ENCODE measurements at places on chromosomes 4 and X.

DNA sequence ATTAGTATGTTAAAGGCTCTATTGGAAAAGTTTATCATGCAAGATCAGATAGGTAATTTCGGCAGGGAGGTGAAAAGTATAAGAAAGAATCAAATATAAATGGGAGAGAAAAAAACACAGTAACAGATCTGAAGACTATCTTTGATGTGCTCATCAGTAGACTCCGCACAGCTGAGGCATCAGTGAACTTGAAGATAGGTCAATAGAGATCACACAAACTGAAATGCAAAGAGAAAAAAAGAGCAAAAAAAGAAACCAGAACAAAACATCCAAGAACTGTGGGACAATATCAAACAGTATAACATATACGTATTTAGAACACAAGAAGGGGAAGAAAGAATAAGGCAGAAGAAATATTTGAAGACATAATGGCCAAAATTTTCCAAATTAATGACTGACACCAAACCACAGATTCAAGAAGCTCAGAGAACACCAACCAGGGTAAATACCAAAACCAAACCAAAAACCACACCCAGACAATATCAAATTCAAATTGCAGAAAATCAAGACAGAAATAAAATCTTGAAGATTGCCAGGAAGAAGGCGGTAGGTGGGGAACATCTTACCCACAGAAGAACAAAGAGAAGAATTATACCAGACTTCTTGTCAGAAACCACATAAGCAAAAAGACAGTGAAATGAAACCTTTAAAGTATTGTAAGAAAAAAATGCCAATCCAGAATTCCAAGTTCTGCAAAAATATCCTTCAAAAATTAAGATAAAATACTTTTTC, 29.1 kb downstream of the PFKFB1 start:
- H3K27ac ChIP-seq = no peak overlapping the region
- DNase-seq = no peak
- H3K4me3 ChIP-seq = peak overlapping the region; percentile 6
- H3K36me3 ChIP-seq = no peaks in the 10 kb centered on the region
- peaks cover 20% of the 10 kb centered on the region for H3K4me1 ChIP-seq

GRCh38 chrX:16807548-16807947, 21.3 kb downstream of the TXLNG start:
- H3K27ac ChIP-seq = no peak overlapping the region
- H3K4me1 ChIP-seq = peaks cover 17% of the 10 kb centered on the region
- H3K27me3 ChIP-seq = no peaks in the 10 kb centered on the region
- DNase-seq = no peak
- no peak overlapping the region for H3K4me3 ChIP-seq
- peaks cover 5% of the 10 kb centered on the region for H3K36me3 ChIP-seq

GRCh38 chr4:139300431-139301112, 733 bp upstream of the NAA15 start:
- H3K27me3 ChIP-seq = no peaks in the 10 kb centered on the region
- peaks cover 46% of the 10 kb centered on the region for H3K4me1 ChIP-seq
- peak overlapping the region; percentile 97 for H3K4me3 ChIP-seq
- peak overlapping the region; percentile 99 for H3K27ac ChIP-seq
- DNase-seq = no peak
- H3K36me3 ChIP-seq = peaks cover 35% of the 10 kb centered on the region

- H3K4me1 ChIP-seq = no peaks in the 10 kb centered on the region
- H3K27me3 ChIP-seq = peaks cover 3% of the 10 kb centered on the region
- H3K36me3 ChIP-seq = no peaks in the 10 kb centered on the region
- no peak overlapping the region for H3K4me3 ChIP-seq
Observed at GRCh38 chrX:69253821-69254220, 88.6 kb upstream of the PJA1 start.

GRCh38 chr4:87939978-87940690, 35.4 kb upstream of the SPP1 start:
- no peaks in the 10 kb centered on the region for H3K36me3 ChIP-seq
- no peak overlapping the region for H3K27ac ChIP-seq
- H3K4me3 ChIP-seq = no peak overlapping the region
- DNase-seq = no peak
- H3K27me3 ChIP-seq = no peaks in the 10 kb centered on the region

DNA sequence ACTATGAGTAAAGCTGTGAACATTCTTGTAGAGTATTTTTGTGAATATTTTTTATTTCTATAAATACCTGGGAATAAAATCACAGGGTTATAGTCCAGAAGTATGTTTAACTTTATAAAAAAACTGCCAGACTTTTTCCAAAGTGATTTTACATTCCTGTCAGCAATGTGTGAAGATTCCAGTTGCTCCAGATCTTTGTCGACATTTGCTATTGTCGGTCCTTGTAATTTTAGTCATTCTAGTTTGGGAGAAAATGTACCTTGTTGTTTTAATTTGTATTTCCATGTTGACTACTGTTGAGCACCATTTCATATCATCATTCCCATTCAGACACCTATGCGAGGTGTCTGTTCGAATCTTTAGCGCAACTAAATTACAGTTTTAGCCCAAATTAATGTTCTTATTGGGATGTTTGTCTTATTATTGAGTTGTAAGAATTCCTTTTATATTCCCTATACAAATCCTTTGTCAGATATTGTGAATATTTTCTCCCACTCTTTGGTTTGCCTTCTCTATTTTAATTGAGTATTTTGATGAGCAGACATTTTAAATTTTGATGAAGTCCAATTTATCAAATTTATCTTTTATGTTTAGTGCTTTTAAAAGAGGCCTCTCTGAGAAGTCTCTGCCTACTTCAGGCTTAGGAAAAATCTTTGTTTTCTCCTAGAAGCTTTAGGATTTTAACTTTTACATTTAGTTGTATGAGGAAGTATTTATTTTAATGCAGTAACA, 2.6 kb downstream of the CEP135 start:
- peaks cover 16% of the 10 kb centered on the region for H3K36me3 ChIP-seq
- H3K4me3 ChIP-seq = peak overlapping the region; percentile 12
- no peak for DNase-seq
- no peak overlapping the region for H3K27ac ChIP-seq

DNA sequence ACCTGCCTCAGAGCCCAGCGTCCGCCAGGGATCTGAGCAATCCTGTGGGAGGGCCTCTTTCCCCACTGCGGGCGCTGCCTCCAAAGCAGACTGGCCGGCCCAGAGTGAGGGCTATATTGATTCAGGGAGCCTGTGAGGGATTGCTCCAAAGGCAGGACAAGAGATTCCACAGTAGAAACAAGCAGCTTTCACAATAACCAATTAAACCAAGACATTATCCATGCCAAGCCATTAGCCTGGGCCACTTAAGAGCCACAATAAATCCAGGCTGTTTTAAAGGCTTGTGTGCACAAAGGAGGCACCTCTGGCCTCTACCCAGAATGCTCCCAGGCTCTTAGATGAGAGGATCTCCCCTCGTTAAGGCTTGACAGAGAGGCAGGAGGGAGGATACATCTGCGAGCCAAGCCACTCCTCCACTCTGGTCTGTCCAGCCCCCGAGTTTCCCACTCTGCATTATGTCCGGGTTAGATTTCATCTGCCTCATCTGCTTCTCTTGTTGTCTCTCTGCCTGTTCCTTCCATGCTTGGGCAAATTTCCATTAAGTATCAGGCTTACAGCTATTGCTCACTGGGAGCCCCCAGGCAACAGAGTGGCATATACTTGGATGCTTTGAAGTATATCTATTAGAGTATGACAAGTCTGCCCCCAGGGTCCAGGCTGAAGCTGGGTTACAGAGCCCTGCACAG, 357.9 kb downstream of the UNC5C start:
- H3K4me3 ChIP-seq = no peak overlapping the region
- DNase-seq = no peak
- no peak overlapping the region for H3K27ac ChIP-seq
- no peaks in the 10 kb centered on the region for H3K36me3 ChIP-seq
- H3K27me3 ChIP-seq = no peaks in the 10 kb centered on the region
- H3K4me1 ChIP-seq = peaks cover 25% of the 10 kb centered on the region

DNA sequence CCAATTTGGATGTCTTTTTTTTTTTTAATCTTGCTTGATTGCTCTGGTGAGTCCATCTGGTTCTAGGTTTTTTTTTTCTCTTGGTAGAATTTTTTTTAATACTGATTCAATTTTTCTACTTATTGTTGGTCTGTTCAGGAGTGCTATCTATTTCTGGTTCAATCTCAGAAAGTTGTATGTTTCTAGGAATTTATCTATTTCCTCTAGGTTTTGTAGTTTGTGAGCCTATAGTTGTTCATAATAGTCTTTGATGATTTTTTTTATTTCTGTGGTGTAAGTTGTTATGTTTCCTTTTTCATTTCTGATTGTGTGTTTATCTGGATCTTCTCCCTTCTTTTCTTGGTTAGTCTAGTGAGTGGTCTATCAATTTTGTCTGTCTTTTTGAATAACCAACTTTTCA, 129.6 kb downstream of the FAM13A start:
- H3K4me3 ChIP-seq = no peak overlapping the region
- H3K36me3 ChIP-seq = peaks cover 2% of the 10 kb centered on the region
- no peaks in the 10 kb centered on the region for H3K27me3 ChIP-seq

- H3K4me3 ChIP-seq = peak overlapping the region; percentile 29
- DNase-seq = no peak
- peak overlapping the region; percentile 81 for H3K27ac ChIP-seq
- peaks cover 95% of the 10 kb centered on the region for H3K27me3 ChIP-seq
- peaks cover 17% of the 10 kb centered on the region for H3K36me3 ChIP-seq
- H3K4me1 ChIP-seq = peaks cover 33% of the 10 kb centered on the region
Observed at GRCh38 chr4:13527981-13528820, 16.1 kb downstream of the NKX3-2 start.

DNA sequence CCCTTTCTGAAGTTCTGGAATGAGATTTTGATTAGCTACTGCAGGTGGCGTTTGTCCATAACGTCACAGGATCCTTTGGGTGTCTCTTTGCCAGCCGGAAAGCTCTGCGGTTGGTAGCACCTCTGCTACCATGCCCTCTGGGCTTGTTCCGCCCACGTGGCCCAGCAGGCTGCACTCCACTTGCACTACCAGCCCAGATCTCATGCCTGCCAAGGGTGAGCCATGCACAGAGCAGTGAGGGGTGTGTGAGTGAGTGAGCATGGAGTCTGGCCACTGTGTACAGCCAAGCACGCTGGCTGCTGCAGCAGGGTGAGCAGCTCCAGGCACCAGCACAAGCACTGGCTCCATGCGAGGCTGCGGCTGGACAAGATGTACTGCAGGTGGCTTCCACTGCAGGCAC, 6.6 kb upstream of the HNRNPD start:
- no peak for DNase-seq
- no peak overlapping the region for H3K27ac ChIP-seq
- peaks cover 21% of the 10 kb centered on the region for H3K4me1 ChIP-seq
- no peaks in the 10 kb centered on the region for H3K27me3 ChIP-seq
- no peak overlapping the region for H3K4me3 ChIP-seq

DNA sequence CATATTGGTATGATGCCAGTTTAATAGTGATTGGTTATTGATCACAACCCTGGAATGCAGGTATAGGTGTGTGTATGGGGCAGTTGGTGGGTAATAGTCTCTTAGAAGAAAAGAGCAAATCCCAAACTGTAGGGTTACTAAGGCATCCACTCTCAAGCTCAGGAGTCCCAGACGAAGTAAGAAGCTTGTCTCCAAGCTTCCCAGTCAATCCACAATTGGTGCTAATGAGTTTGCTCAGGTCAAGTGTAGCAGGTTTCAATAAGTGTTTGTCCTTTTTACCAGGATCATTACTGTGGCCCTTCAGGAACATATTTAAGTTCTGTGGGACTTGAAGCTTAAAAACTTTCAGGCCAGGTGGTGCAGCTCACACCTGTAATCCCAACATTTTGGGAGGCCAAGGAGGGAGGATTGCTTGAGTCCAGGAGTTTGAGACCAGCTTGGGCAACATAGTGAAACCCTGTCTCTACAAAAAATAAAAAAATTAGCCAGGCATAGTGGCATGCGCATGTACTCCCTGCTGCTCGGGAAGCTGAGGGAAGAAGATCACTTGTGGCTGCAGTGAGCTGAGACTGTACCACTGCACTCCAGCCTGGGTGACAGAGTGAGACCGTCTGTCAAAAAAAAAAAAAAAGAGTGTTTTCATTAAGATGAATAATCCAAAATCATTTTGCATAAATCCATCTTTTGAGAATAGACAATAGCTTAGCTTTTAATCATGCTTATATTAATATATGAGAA, 166.8 kb downstream of the UNC5C start:
- H3K27ac ChIP-seq = no peak overlapping the region
- H3K36me3 ChIP-seq = no peaks in the 10 kb centered on the region
- DNase-seq = no peak
- no peak overlapping the region for H3K4me3 ChIP-seq
- no peaks in the 10 kb centered on the region for H3K4me1 ChIP-seq

DNA sequence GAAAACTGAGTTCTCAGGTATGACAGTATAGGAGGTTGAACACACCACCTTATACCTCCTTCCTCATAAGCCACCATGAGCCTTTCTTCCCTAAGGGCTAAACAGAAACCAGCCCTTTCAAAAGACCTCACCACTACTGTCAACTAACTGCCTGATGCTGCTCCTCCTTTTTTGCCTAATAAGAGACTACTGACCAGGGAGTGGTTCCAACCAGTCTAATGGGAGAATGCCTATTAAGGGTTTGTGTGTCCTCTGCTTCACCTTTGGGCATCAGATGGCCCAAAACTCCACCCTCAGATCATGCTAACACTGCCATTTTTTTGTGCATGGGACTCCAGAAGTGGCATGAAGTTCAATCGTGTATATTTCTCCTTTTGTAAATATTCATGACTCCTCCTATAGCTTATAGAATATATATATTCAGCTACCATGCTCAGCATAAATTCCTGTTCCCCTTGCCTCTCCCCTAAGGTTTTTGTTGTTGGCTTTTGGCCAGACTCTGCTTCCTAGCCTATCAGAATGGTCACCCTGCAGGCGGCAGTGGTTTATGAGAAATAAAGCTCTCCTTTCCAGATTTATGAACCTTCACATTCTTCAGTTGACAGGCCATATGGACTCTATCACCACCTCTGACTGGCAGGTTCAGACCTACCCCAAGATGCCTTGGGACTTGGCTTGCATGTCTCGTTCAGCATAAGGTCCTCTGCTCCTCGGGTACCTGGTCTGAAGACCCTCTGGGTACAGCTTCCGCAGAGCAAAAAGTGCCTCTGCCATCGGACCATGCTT, 28.2 kb downstream of the FGFBP1 start:
- no peaks in the 10 kb centered on the region for H3K36me3 ChIP-seq
- peaks cover 9% of the 10 kb centered on the region for H3K4me1 ChIP-seq
- H3K27me3 ChIP-seq = peaks cover 7% of the 10 kb centered on the region
- no peak overlapping the region for H3K4me3 ChIP-seq
- no peak for DNase-seq

- H3K27ac ChIP-seq = peak overlapping the region; percentile 90
- H3K4me1 ChIP-seq = peaks cover 43% of the 10 kb centered on the region
- DNase-seq = no peak
- no peak overlapping the region for H3K4me3 ChIP-seq
Observed at GRCh38 chr4:26076896-26077295, 162.9 kb downstream of the SMIM20 start.

GRCh38 chr4:138223231-138223910, 18.8 kb downstream of the SLC7A11 start:
- no peaks in the 10 kb centered on the region for H3K36me3 ChIP-seq
- H3K4me1 ChIP-seq = no peaks in the 10 kb centered on the region
- peaks cover 7% of the 10 kb centered on the region for H3K27me3 ChIP-seq
- no peak overlapping the region for H3K4me3 ChIP-seq
